ENCODE measurements at places on chromosomes 13 and 19.

GRCh38 chr19:21101521-21102242 lies 19.7 kb downstream of the ZNF714 start:
- no peak for DNase-seq

GRCh38 chr13:31949486-31949885 lies 82.1 kb upstream of the FRY start:
- no peak for DNase-seq

- DNase-seq = no peak
Observed at GRCh38 chr13:114341003-114341777, 26.9 kb downstream of the CHAMP1 start.

GRCh38 chr13:27979765-27980279 lies 8.7 kb downstream of the URAD start:
- DNase-seq = no peak

DNA sequence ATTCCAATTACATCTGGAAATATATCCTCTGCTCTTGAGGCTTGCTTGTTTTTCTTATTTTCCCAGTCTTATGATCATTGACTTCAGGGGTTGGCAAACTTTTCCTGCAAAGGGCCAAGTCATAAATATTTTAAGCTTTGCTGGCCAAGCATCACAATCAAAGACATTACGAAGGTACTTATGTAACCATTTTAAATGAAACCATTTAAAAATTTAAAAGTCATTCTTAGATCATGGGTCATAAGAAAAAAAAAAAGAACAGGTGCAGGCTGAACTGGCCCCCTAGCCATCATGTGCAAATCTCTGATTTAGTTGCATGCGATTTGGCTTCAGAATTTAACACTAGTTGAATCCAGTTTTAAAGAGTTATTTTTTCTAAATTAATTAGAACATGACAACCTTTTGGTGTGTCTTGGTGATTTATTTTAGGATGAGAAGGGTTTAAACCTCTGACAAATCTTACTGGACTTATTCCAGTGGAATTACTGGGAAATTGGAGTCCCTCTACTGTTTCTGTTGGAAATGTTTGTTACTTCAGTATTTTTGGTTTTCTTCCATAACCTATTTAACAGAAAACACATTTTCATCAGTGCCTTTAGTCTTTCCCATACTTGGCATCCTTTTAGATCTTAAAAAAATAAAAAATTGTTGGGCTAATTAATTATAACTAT lies 148.1 kb downstream of the NHLRC3 start:
- DNase-seq = no peak

DNA sequence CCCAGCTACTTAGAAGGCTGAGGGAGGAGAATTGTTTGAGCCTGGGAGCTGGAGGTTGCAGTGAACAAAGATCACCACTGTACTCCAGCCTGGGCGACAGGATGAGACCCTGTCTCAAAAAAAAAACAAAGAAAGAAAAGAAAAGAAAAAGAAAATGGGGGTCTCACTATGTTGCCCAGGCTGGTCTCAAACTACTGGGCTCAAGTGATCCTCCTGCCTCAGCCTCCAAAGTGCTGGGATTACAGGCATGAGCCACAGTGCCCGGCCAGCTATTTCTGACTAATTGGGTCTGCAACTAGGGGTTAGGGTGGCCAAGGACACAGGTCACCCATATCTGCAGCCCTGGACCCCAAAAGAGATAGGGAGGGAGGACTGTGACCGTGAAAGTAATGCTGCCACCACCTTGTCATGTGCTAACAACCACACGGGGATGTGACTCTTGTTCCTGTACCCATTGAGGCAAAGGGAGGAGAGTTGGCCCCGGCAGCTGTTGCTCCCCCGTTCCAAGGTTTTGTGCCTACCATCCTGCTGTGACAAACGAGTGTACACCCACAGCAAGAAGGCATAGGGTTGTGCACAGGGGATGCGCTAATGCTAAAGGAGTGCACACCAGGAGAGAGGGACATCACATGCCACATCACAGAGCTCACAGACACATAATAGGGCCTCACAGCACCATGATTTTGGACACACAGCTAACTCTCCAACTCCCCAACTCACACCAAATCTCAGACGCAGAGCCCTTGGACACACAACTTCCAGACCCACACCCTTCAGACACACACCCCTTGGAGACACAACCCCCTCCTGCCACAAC lies 619 bp downstream of the MEF2B start:
- no peak for DNase-seq

DNA sequence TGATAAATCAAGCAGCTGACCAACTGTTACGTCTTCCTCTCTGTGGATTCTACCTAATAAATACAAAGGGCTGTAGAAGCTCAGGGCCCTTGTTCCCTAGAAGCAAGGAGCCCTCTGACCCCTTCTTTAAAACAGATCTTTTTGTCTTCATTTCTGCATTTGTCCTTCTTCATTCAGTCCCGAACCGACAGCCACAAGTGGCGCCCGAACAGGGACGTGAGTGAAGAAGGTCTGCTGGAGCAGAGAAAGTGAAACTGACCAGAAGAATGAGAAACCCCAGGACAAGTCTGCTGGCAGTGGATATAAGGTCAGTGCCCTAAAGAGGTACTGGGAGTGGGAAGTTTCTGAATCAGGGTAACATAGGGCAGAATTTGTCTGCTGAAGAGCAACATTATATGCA lies 13.1 kb downstream of the ZNF773 start:
- DNase-seq = no peak

- DNase-seq = no peak
Observed at GRCh38 chr13:49450105-49450819, 6.2 kb downstream of the SETDB2 start.

- no peak for DNase-seq
Observed at GRCh38 chr13:111315347-111315995, 5.0 kb upstream of the TEX29 start.

DNA sequence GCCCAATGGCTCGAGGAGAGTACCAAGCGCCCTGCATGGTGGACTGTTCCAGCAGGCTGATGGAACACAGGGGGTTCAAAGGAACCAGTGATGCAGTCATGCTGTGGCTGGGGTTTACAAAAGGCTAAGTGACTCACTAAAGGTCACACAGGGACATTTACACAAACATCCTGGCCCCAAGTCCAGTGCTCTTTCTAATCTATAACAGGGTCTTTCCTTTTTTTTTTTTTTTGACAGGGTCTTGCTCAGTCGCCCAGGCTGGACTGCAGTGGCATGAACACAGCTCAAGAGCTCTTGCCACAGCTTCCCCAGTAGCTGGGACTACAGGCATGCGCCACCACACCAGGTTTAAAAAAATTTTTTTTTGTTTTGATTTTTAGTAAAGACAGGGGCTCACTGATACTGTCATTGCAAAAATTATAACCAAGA lies 2.8 kb upstream of the SLC25A15 start:
- no peak for DNase-seq

DNA sequence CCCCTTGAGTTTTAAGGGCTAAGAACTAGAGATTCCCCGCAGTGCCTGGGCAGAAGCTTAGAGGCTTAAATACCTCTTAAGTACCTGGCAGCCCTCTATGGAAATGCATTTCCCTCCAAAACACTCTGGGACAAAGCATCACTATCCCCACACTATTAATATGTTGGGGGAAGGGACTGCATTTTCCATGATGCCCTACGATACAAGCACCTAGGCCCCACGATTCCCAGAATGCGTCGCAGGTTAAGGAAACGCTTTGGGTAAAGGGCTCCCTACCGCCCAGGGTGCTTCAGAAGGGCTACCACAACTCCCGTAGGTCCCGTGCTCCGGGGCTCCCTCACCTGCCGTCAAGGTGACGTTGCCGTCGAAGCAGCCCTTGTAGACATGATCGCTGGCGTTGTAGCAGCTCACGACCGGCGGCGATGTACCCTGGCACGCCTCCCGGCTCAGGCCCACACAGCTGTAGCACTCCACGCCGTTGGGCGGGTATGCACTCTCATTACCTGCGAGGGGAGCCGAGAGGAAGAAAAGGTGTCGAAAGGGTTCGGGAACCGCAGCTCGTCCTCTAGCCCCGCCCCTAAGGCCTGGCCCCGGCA lies 2.5 kb downstream of the LYPD3 start:
- DNase-seq = no peak

GRCh38 chr13:113537205-113537604 lies 46.7 kb upstream of the DCUN1D2 start:
- no peak for DNase-seq

GRCh38 chr13:58978331-58978730 lies 1185.4 kb downstream of the DIAPH3 start:
- DNase-seq = no peak

GRCh38 chr19:17831419-17831888 lies 10.1 kb upstream of the INSL3 start:
- no peak for DNase-seq

DNA sequence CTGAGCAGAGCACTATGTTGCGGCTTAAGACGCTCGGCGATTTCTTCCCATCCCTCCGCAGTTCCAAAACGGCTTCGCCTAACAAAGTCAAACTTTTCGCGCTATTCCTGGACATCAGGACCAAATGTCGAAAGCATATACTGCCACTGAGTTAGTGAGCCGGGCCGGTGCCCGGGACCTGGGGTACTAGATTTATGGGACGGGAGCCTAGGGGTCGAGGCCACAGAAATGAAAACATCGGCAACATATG lies 699 bp downstream of the RCBTB2 start:
- no peak for DNase-seq

- DNase-seq = no peak
Observed at GRCh38 chr19:52527956-52528351, 486 bp downstream of the ZNF808 start.

Data from substantia nigra (tissue), 51 donors.